Left cardiac atrium (tissue), 4 donors: ENCODE measurements at places on chromosomes 7 and 10. TPM values are rescaled to one million over a fixed set of nuclear protein-coding genes. Genes with fewer than 3 reads are reported as not detected.

DNA sequence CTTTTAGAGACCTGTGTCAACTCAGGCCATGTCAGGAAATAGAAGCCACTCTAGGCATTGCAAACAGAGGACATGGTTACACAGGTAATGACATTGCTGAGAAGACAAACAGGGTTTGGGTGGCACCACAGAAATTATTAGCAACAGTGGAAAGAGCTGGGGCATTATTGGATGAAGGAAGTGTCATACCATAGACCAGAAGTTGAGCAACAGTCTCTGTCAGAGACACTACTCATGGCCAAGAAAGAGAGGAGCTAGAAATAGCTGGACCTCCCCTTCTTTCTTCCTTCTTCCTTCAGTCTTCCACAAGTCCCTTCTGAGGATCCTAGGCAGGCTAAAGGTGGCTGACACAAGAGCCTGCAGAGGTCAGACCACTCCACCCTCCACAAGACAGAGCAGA lies 4.2 kb upstream of the LIPA start:
- DNase-seq = no peak

- DNase-seq = no peak
These were observed 36.6 kb upstream of the C7orf33 start for GRCh38 chr7:148553979-148554378.

DNA sequence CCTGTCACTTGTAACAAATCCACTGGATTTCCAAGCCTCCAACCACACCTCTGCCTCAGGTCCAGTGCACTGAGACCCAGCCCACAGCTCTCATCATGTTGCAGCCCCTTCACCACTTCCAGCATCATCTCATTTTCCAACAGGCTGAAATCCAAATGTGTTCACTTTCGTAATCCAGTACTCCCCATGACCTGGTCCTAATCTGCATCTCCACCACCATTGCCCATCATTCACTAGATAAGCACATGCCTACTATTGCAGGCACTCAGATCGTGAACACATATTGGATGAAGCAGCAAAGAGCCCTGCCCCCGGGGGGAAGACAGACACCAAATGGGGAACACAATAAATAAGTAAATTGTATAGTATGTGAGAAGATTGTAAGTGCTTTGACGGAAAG lies 76.1 kb upstream of the INSIG1 start:
- no peak for DNase-seq

FXYD4 gene
- total RNA-seq = not detected

GRCh38 chr10:14749070-14749809 lies 25.5 kb downstream of the FAM107B start:
- peak; percentile 31 for DNase-seq

C10orf53 gene
- not detected for total RNA-seq

DNA sequence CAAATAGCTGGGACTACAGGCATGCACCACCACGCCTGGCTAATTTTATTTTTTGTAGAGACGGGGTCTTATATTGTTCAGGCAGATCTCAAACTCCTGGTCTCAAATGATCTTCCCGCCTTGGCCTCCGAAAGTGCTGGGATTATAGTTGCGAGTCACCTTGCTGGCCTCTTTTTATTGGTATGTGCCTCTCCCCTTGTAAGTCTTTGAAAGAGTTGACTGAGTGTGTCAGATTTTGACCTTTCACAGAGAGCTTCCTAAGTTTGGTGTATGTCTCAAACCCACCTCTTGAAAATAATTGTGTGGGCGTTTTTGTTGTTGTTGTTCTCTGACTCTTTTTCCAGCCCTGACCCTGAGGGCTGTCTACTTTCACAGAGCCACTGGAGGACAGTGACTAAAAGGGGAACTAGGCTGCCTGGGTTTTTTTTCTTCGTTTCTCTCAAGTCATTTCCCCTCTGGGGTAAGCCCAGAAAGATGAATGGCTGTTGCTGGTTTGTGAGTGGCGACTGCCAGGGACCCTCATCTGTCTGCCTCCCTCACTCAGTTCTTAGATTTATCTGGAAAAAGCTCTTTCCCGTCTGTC lies 262.8 kb downstream of the ZEB1 start:
- DNase-seq = no peak

DNA sequence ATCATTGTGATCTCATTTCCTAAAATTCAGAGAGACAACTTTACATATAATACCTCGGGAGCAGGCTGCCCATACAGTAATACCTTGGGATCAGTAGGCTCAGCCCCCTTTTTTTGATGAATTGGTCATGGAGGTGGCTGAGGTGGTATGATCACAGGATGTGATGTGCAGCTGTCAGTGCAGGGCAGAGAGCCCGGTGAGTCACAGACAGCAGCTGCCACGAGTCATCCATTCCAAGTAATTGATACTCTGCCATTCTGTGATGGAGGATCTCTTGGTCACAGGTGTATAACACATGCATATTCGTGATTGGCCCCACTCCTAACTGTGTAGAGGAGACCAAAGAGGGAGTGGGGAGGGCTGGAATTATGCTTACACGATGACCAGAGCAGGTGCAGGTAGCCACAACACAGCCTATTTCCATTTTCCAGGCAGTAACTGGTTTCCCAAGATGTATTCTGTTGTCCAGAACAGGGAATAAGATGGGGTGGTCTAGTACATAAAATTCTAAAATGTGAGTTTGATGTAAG lies 14.1 kb downstream of the NRCAM start:
- no peak for DNase-seq

GRCh38 chr10:125034675-125035074 lies 92.8 kb downstream of the ZRANB1 start:
- no peak for DNase-seq

FAM25G gene
- not detected for total RNA-seq

- peak; percentile 18 for DNase-seq
These were observed 23.5 kb downstream of the YKT6 start for GRCh38 chr7:44224080-44224973.

NOD1 gene
- total RNA-seq = 18.1 TPM

CHCHD3 gene
- 145 TPM for total RNA-seq

PRSS37 gene
- not detected for total RNA-seq

GRCh38 chr10:124176349-124177179 lies 83.2 kb upstream of the CHST15 start:
- no peak for DNase-seq

DNA sequence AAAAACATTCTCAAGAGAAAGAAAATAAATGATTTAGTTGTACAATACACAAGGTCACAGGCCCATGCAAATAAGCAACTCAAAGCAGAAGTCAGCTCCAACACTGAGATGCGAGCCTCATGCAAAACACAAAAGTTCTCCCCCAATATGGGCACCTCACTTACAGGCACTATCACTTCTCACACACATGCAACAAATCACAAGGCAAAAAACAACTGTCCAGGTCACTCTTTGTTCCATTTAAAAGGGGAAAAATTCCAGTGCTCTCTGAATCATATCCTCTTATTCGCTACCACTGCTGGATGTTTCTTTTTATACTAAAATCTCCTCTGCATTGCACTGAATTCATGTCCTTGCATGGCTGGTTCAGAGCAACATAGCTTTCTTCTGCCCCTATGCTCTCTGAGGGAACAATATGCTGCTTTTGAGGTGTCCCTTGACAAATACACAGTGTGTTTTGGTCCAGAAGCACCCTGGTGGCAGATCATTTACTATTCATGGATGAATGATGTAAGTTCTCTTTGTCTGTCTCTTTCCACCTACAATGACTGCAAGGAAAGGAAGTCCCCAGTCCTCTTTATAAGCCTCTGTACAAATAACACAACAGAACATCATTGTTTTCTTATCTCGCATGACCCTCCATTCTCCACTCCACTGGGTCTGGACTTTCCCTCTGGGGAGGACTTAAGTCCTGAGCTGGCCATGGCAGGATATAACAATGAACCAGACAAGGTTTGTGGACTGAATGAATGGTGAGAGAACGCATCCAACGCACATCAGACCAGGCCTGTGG lies 85.4 kb upstream of the GSDME start:
- no peak for DNase-seq

DNA sequence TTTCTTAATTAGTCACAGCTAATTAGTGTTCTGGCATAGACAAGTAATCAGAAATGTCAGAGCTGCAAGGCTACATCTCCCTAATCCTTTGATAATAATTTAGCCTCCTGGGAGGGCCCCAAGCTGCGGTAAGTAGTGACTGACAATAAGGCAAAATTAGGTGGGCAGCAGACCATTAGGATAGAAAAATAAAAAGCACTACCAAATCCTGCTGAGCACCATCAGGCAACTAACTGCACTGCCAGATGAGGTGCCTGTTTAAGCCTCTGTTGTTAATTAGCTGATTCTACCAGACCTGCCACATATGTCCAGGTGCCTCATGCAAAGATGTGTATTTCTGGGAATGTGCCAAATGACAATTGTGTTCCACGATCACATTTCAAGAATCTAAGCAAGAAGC lies 32.5 kb upstream of the FEZF1 start:
- no peak for DNase-seq

GRCh38 chr10:22623633-22624253 lies 90.6 kb downstream of the PIP4K2A start:
- DNase-seq = no peak

IL6 gene
- 3.3 TPM for total RNA-seq

DNA sequence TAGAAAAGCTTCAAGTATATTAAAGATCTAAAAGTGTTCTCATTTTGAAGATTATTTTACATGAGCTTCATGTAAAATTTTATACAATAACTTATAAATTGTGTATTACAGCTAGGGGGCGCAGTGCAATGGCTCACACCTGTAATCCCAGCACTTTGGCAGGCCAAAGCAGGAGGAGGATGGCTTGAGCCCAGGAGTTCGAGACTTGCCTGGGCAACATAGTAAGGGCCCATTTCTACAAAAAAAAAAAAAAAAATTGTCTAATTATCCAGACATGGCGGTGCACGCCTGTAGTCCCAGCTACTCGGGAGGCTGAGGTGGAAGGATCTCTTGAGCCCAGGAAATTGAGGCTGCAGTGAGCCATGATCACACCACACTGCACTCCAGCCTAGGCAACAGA lies 16.6 kb downstream of the ACBD5 start:
- DNase-seq = peak; percentile 41

DNA sequence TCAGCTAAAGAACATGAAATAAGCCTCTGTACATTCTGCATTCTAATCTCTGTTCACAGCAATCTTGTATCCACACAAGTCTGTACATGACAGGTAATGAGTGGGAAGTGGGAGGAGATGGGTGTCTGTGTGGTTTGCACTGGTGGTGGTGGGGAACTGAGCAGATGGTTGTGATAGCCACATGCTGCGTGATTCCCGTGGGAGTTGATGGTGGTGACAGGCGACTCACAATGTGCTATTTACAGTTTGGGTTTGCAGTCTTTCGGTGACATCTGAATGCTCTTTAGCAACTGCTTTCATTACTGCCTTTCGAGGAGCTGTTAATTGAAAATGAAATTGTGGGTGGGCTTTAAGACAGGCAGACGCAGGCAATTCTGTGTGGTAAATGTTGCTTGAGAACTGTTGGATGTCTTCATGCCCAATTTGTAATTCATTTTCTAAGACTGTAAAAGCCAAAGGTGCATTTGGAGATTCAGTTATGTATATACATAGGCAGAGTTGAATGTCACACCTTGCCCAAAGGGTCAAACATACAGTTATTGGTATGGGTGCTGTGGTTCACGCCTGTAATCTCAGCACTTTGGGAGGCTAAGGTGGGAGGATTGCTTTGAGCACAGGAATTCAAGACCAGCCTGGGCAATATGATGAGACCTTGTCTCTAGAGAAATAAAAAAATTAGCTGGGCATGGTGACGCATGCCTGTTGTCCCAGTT lies 308.2 kb downstream of the AUTS2 start:
- no peak for DNase-seq

GRCh38 chr10:70827086-70827757 lies 11.5 kb downstream of the SGPL1 start:
- no peak for DNase-seq
